Activated CD4-positive, alpha-beta T cell treated with anti-CD3 and anti-CD28 coated beads, Interleukin-2, amount 10 ng/mL, durations not matched to agents 24 days and 14 days (primary cell): ENCODE measurements at places on chromosomes 13 and 19. TPM values are rescaled to one million over a fixed set of nuclear protein-coding genes. Genes with fewer than 3 reads are reported as not detected.

The CCNE1 gene
- total RNA-seq, result 54.5 and 55.8 TPM in 2 replicates

DNA sequence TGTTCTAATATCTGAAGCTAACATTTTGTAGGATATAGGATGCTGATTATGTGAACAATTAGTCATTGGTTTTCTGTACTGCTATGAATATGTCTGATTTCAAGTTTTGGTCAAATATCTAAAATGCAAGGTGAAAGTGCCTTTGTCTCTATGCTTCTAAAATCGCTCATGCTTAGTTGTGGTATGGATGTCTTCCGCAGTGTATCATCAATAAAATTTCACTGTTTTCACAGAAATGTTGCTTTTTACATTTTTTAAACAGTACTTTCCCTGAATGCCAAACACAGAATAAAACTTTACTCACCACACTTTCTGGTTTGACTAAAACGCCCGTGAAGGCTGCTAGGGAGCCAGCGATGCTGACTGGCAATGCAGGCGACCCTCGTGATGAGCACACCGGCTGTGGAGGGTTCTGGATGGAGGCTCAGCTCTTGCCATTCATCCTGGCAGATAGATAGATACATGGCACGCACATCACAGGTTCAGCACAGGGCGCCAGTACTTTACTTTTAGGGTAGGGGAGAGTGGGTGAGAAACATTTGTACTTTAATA lies 40.1 kb downstream of the SLC7A9 start:
- DNase-seq, result no peak

GRCh38 chr13:29170436-29171082 lies 350.4 kb downstream of the MTUS2 start:
- no peak for DNase-seq

GRCh38 chr19:49692147-49692506 lies 1.2 kb downstream of the CPT1C start:
- DNase-seq, result no peak
